ENCODE measurements at places on chromosomes 7 and 10.

DNA sequence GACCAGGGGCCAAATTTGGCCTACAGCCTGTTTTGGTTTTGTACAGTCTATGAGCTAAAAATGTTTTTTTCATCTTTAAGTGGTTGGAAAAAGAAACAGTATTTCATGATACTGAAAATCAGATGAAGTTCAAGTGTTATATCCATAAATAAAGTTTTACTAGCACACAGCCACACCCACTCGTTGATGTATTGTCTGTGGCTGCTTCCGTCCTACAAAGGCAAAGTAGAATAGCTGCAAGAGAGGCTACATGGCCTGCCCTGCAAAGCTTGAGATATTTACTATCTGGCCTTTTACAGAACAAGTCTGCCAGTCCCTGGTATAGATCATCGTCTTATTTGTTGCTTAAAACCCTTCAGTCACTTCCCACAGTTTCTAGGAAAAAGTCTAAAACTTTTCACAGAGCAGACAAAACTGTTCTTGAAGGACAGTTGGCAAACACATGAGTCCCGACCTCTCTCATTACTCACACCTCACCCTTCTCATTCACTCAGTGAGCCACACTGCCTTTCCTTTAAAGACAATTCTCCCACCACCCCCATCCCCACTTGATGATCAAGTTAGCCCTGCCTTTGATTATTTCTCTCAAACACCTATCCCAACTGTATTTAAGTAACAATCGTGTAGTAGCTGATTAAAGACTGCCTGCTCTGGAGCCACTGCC is 9.9 kb downstream of the RHEB start:
- no peak for DNase-seq

DNA sequence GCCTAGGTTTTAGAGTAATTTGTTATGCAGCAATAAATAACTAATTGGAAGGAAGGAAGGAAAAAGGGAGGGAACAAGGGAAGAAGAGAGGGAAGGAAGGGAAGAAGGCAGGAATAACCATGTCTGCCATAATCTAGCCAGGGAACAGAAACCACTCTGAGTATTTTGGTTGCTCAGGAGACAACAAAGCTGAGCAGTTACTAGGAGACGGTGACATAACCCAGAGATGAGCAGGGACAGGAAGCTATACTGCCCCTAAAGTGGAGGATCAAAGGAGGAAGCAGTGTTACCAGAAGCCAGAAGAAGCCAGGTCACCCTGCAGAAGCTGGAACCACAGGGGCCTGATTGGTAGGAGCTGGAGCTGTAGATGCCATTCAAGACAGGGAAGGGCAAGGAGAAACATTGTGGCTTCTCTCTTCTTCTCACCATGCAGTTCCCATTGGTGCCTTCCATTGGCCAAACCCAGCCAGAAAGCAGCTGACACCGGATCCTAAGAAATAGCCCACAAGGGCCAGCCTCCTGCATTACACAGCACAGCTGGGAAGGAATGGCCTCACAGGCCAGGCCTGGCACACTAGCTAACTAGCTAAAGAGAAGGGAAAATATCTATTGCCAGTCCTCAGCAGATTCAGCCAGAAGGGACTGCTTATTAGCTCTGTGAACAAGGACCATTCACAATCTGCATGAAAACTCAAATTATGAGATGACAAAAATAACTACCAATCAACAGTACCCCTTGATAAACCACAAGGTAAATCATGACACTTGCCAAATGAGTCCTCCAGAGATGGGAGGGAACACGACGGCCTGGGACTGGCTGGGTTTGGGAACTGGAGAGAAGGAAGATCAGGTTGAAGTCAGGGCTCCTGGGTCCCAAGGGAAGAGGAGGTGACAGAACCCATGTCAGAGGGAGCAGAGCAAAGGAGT is 184.5 kb upstream of the NFE2L3 start:
- no peak for DNase-seq

- DNase-seq = no peak
These were observed 217.6 kb upstream of the SEMA3E start for GRCh38 chr7:83866582-83866981.

GRCh38 chr10:103877861-103878260 is 22.5 kb upstream of the SH3PXD2A start:
- DNase-seq = no peak

DNA sequence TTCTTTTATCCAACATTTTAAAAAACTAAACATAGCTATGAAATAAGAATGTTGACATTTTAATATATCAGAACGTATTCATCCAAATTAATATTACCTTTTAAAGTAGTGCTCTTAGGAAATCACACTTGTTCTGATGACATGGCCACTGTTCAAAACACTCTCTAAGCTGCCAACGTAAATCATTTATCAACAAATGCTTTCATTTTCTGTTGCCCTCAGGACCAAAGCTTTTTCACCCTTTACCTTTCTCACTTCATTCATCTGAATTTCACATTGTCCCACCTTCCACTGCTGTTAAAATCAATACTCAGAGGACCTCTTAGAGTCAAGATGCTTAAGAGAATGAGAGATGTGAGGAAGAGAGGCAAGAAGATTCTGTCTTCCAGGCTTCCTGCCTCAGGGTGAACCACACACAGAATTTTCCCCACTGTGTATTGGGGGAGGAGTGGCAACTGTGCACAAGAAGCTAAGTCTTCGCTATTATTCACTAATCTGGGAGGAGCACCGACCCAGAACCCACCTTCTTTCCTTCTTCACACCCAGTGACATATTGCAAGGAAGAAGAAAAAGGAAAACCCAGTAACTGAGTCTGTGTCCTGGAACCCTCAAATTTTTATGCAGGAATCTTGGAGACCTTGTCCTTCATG is 21.0 kb downstream of the HIBADH start:
- DNase-seq = no peak

- DNase-seq = no peak
These were observed 252.8 kb downstream of the ELFN1 start for GRCh38 chr7:1922870-1923236.

- DNase-seq = no peak
These were observed 64.7 kb downstream of the LRGUK start for GRCh38 chr7:134191876-134192275.

- DNase-seq = no peak
These were observed at the start of gene HOXA11 for GRCh38 chr7:27185013-27185853. Gene HOXA11 (minus strand): TSS chr7:27185232. CDS start chr7:27185144, 88 bp downstream.
